ENCODE measurements at places on chromosomes 6 and 20.
A peak's percentile ranks its signal among the peaks of the same experiment; 100 is the strongest.

DNA sequence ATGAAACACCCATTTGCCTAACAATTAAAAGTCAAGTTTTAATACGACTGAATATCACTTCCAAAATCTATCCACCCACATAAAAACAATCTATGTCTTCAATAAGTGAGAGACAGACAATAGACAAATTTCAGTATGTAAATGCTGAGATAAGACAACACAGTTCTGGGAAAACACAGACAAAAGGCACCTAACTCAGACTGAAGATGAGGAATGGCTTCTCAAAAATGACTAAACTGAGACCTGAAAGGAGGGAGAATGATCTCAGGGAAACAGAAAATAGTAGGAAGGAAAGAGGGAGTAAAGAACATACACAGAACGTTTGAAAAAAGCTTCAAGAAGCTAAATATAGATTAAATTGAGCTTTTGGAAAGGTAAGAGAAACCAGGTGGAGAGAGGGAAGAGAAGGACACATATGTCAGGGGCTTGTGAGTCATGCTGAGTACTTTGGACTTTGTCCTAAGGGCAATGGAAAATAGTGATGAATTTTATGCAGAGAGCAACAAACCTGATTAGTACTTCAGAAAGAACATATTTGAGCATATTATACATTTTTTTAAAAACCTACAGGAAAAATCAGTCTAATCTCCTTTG, 16.1 kb downstream of the LMBRD1 start:
- DNase-seq = no peak

DNA sequence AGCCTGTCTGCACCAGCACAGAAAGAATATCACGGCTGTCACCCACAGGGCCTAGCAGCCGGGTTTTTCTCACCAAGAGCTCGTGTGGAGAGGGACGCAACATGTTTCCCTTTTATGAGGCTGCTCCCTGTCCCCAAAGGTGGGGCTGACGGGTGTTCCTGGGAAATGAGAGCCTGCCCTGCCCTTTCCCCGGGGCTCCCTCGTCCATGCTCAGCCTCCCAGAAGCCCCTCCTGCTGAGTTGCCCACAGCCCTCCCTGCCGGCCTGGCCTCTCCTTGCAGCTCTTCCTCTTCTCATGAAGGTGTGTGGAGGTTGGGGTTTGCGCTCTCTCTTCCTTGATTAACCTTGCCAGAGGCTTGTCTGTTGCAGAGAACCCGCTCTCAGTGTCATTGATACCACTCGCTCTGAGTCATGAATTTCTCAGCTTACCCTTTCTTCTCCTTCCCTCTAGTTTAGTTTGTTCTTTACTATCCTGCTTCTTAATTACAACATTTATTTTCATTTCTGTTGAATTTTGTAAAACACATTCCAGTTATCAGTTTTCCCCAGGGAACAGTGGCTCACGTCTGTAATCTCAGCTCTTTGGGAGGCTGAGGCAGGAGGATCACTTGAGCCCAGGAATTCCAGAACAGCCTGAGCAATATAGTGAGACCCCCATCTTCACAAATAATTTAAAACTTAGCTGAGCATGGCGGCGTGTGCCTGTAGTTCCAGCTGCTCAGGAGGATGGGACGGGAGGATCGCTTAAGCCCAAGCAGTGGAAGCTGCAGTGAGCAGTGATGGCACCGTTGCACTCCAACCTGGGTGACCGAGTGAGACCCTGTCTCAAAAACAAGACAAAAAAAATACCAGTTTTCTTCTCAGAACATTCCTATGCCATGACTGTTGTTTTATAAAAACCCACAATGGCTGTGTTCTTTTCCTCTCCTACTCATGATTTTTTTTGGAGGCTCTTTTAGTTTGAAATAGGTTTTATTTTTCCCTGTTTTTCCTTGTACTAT, 103.8 kb downstream of the TMEM242 start:
- peak; percentile 66 for DNase-seq

GRCh38 chr6:138757136-138757535, 16.4 kb upstream of the CCDC28A start:
- peak; percentile 18 for DNase-seq

GRCh38 chr6:7283676-7284075, 29.3 kb downstream of the SSR1 start:
- DNase-seq = no peak

DNA sequence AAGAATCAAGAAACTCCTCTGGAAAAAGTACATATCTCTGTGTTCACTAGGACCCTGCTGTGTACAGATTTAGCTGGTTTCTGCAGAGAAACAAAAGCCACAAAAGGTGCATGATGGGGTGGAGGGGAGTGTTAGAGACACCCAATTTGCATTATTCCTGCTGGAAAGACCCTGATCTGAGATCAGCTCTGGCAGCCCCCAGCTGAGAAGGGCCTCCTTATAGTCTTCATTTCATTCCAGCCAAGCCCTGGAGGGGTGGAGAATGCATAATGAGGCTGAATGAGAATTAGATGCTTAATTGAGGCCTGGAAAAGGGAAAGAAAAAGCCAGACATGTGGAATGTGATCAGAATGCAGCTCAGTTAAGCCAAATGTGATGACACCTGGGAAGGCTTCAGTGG, 545.6 kb downstream of the KIF16B start:
- DNase-seq = no peak

DNA sequence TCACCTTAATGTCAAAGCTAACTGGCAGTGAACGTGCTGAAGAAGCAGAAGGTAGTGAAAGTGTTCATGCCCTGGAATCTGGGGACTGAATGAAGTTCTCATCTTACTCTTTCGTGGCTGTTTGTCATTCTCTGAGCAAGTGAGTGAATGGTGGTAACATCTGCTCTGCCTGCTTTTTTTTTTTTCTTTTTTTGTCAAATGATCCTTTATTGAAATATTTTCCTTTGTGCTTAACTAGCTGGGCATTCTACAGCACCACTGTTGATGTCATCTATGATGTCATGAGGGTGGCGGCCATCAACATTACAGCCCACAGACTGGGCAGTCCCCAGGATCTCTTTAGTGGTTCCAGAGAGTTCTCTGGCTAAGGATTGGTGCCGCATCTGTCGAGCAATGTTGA, 65.2 kb downstream of the RIN2 start:
- DNase-seq = no peak
